ENCODE measurements at places on chromosomes 12 and 14.

GRCh38 chr14:75725481-75725880 lies 64.4 kb downstream of the TTLL5 start:
- DNase-seq: no peak

DNA sequence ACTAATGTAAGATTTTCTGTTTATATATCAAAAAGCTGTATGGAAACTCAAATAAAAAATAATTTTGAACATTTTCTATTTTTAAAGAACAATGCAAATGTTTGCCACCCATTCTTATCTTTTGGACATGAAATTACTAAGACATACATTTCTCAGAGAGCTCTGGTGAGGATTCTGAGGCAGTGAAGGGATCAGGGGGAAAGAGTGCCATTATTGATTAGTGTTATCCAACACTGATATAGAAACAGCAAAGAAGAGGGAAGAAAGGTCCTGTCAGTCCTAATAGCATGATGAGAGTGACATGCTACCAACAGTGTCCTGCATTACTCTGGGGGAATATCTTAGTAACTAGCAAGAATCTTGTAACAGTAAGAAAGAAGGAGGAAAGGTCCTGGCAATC lies 282.2 kb downstream of the RPL10L start:
- DNase-seq: no peak

DNA sequence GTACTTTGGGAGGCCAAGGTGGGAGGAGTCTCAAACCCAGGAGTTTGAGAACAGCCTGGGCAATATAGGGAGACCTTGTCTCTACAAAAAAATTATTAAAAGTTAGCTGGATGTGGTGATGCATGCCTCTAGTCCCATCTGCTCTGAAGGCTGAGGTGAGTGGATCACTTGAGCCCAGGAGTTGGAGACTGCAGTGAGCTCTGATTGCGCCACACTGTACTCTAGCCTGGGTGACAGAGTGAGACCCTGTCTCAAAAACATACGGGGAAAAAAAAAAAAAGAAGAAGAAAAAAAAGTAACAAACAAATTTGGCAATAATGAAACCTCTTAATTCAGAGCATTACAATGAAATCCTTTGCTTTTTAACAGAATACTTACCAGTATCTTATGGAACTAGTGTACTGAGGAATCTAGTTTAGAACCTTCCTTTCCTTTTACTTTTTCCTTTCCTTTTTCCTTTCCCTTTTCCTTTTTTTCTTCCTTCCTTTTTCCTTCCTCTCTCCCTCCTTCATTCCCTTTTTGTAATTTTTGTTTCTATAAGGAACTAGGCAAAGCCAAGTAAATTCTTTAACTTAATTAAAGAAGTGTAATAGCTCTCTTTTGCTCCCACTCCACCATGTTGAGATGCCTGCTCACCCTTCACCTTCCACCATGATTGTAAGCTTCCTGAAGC lies 12.2 kb upstream of the CNOT2 start:
- no peak for DNase-seq

GRCh38 chr12:116813271-116814041 lies 67.8 kb downstream of the HRK start:
- no peak for DNase-seq

GRCh38 chr12:58455136-58455535 lies 465.2 kb downstream of the LRIG3 start:
- DNase-seq: no peak

GRCh38 chr14:90678420-90678819 lies 137.8 kb downstream of the TTC7B start:
- no peak for DNase-seq

DNA sequence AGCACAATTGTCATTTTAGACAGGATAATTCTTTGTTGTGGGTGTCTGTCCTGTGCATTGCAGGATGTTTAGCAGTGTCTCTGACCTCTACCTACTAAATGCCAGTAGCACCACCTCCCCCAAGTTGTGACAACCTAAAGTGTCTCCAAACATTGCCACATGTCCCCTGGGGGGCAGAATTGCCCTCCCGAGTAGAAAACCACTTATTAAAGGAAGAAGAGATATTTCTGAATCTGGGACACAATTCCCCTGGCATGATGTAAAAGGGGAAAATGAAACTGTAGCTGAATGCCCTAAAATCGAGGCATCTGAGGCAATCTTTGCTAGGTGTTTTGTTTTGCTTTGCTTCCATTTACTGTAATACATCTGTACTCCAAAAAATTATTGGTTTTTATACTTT lies 116.8 kb upstream of the NAP1L1 start:
- no peak for DNase-seq

GRCh38 chr12:76024942-76025600 lies 6.5 kb downstream of the PHLDA1 start:
- DNase-seq: no peak

- no peak for DNase-seq
Observed at GRCh38 chr12:89211456-89211855, 140.8 kb downstream of the DUSP6 start.

DNA sequence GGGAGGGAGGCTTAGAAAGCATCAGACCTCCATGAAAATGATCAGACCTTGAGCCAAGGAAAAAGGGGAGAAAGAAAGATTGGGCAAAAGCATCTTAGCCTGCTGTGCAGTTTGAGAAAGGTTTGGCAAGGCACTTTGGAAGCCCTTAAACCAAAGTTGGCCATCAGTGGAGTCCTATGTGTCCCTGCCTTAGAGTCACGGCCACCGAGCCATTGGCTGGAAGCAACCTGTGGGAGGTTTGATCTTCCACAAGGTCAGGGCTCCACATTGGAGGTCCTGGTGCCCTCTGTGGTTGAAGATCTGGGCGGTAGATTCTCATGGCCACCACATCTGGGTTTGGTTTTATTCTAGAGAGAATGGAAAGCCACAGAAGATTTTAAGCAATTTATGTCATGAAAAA lies 44.4 kb downstream of the SRRM4 start:
- DNase-seq: no peak

DNA sequence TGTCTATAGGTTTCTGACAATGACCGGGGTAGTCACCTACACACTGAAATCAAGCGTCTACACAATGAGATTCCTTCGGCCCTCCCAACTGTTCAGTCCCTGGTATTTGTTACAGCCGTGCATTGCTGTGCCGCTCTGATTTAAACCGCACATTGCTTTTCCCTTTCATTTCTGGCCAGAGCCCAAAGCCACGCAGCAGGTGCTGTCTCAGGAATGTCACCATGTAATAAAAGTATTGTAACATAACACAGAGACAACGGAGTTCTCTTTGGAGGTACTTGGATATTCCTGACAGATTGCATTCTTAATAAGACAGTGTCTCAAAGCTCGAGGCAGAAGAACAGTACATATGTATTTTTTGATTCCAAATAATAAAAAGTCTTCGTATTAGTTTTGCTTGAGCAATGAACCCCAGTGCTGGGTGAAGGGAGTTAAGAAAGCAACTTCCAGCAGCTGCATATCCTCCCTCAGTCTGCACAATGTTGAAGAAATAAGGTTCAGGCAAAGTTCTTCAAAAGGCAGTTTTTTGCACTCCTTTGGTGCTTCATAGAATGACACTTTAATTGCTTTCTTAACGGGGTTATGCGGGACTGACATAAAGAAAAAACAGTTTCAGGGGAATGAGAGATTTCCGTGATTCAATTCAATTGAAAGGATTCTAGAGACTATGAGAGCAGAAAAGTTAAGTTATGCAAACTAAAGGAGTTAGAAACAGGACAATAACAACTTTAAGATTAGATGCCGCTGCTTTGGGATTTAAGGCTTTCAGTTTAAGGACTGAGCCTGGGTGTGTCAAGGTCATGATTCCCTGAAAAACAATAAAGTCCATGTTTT lies 288.7 kb upstream of the FLRT2 start:
- no peak for DNase-seq

DNA sequence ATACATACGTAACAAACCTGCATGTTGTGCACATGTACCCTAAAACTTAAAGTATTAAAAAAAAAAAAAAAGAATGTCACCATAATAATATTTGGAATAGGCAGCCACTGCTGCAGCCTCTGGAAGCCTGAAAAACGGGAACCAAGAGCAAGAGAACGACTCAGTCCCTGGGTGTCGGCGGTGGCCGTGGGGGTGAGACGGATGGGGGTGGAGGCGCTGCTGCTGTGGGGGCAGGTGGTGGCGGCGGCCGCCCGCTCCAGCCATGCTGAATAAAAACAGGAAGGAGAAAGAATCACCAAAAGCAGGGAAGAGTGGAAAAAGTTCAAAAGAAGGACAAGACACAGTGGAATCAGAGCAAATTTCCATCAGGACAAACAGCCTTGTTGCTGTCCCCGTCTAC lies 46.9 kb downstream of the ZFYVE21 start:
- no peak for DNase-seq

GRCh38 chr14:88808359-88808758 lies 15.6 kb upstream of the EML5 start:
- DNase-seq: no peak

DNA sequence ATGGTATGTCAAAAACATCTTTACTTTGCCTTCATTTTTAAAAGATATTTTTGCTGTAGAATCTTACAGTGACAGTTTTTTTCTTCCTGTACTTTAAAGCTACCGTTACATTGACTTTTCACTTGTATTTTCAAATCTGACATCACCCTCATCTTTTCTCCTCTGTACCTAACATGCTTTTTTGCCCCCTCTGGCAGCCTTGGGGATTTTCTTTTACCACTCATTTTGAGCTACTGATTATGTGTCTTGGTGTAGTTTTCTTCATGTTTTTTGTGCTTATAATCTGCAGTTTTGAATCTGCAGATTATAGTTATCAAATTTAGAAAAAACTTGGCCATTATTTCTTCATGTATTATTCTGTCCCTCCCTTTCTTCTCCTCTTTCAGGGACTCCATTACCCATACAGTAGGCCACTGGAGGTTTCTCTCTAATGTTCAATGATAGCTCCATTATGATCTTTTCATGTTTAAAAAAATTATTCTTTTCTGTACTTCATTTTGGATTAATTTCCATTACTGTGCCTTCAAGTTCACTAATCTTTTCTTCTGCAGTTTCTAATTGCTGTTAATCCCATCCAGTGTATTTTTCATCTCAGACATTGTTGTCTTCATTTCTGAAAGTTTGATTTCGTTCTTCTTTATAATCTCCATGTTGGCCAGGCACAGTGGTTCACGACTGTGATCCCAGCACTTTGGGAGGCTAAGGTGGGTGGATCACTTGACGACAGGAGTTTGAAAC lies 70.0 kb downstream of the ACADS start:
- DNase-seq: no peak

DNA sequence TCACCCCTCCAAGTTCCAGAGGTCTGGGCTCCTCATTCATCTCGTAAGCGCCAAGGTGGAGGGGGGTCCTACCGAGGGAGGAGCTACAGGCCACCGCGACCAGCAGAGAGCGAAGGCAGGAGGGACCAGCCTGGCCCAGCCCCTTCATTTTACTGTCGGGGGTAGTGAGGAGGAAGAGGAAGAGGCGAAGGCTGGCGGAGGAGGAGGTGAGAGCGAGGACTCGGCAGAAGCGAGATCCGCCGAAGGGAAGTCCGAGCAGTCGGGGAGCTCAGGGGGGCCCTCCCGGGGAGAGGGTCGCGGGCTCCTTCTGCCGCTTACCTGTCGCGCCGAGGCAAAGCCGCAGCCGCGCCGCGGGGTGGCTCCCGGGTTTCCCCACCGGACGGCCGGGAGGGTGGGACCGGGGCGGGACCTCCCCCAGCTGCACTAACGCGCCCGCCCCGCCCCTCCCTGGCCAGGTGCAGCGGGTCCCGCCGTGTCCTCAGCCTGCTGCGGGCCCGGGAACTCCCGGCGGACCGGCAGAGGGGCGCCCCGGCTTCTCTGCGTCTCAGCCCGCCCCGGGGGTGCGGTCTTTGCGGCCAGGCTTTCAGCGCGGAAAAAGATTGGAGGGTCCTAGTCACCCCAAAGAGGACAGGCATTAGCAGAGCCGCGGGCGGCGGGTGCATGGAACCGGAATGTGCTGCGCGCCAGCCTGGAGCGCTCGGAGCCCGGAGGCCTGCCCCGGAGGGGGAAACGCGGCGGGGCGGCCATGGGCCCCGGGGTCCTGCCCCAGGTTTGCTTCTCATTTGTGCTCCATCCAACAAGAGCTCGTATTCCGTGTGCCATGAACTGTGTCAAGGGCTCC lies at the start of gene GALNT6:
Gene GALNT6, minus strand, starts transcription at position 124 of the 841 bp plus-strand sequence. CDS start 11,625 bp downstream, outside the sequence.
- peak; percentile 55 for DNase-seq

DNA sequence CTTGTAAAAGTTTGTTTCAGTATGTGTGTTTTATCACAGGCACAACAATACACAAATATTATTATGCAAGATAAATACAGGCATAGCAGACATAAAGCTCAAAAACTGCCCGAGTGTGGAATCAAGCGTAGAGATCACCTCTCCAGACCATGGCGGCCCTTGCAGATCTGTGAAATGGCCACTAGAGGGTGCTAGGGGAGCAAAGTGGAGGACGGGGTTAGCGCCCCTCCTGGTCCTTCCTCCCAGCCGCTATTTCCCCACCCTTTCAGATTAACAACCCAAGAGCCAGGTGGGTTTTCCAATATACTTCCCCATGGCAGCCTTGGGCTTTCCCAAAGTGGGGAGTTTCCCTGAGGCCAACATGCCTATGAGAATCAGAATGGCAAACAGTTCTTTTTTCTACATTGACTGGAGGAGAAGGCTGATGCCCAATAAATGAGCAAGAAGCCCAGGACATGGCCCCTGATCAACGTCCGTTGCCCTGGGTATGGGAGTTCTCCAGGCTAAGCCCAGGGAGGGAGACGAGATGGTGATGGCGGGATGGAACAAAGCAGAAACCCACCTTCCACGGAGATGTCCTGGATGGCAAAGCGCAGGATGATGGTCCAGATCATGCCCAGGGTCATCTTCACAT lies 67.4 kb downstream of the ACTN1 start:
- DNase-seq: peak; percentile 77

GRCh38 chr12:20567413-20567812 lies 127.7 kb upstream of the SLCO1C1 start:
- no peak for DNase-seq

DNA sequence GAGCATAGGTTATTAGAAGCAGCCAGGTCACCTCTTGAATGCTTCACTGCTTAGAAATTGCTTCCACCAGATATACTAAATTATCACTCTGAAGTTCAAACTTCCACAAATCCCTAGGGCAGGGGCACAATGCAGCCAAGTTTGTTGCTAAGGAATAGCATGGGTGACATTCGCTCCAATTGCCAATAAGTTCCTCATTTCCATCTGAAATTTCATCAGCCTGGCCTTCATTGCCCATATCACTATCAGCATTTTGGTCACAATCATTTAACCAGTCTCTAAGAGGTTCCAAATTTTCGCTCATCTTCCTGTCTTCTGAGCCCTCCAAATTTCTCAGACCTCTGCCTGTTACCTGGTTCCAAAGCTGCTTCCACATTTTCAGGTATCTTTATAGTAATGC lies 356.1 kb downstream of the DAD1 start:
- no peak for DNase-seq

- no peak for DNase-seq
Observed at GRCh38 chr12:1474041-1474573, 120.3 kb downstream of the FBXL14 start.
